ENCODE measurements at places on chromosomes 12 and 14.

DNA sequence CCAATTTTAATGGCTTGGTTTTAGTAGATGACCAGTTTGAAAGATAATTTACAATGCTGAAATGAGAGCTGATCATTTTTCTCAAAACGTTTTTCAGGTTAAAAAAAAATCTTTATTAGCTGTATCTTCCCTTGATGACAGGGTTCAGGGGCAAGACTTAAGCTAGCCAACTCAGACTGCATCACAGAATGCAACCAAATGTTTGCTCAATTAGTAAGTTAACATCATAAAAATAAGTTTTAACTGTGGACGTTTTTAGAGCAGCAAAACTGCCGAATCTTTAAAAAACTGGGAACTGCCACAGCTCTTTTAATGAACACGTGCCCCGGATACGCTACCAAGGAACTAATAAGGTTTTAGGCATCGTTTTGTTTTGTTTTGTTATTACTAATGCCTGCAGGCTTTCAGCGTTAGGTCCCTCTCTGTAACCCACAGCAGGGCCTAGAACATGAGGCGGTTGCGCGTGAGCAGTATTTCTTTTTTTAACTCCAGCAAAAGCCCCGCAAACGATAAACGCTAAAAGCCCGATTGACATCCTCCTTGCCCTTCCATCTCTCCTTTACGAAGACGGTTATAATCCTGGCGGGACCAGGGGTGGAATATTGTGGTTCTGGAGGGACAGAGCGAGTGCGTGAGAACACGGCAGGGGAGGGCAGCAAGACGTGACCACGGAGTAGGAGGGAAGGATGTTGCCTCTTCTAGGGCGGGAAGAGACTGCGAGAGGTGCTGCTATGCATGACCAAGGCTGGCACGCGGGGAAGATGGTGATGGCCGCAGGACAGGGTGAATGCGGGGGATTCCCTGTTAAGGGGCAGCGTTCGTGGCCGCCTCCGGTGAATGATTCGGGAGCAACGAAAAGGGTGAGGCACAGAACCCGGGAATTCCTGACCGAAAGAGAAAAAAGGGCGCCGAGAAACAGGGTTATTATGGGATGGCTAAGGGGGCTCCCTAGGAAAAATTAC is 652 bp downstream of the SUPT16H start:
- peak overlapping the region; percentile 83 for H3K4me3 ChIP-seq
- H3K27ac ChIP-seq = peak overlapping the region; percentile 84
- H3K36me3 ChIP-seq = peaks cover 2% of the 10 kb centered on the region
- no peaks in the 10 kb centered on the region for H3K27me3 ChIP-seq
- H3K4me1 ChIP-seq = no peaks in the 10 kb centered on the region

DNA sequence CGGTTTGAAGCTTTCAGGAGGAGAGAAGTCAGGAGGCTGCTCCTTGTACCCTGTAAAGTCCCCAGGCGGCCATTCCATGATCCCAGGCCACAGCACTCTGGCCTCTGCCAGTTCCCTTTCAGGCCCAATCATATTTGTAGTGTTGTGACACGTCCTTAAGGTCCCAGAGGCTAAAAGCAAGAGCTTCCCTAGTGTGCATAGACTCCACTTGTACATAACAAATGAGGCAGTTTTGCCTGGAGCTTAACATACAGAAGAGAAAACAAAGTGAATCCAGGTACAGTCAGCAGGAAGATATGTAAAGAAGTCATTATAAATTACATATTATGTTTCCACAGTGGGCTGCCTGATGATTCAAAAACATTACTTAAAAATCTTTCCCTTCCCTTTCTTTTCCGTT is 81.1 kb upstream of the RPH3A start:
- no peaks in the 10 kb centered on the region for H3K4me1 ChIP-seq
- DNase-seq = no peak
- H3K27ac ChIP-seq = no peak overlapping the region
- no peak overlapping the region for H3K4me3 ChIP-seq
- H3K27me3 ChIP-seq = peaks cover 1% of the 10 kb centered on the region
- no peaks in the 10 kb centered on the region for H3K36me3 ChIP-seq

DNA sequence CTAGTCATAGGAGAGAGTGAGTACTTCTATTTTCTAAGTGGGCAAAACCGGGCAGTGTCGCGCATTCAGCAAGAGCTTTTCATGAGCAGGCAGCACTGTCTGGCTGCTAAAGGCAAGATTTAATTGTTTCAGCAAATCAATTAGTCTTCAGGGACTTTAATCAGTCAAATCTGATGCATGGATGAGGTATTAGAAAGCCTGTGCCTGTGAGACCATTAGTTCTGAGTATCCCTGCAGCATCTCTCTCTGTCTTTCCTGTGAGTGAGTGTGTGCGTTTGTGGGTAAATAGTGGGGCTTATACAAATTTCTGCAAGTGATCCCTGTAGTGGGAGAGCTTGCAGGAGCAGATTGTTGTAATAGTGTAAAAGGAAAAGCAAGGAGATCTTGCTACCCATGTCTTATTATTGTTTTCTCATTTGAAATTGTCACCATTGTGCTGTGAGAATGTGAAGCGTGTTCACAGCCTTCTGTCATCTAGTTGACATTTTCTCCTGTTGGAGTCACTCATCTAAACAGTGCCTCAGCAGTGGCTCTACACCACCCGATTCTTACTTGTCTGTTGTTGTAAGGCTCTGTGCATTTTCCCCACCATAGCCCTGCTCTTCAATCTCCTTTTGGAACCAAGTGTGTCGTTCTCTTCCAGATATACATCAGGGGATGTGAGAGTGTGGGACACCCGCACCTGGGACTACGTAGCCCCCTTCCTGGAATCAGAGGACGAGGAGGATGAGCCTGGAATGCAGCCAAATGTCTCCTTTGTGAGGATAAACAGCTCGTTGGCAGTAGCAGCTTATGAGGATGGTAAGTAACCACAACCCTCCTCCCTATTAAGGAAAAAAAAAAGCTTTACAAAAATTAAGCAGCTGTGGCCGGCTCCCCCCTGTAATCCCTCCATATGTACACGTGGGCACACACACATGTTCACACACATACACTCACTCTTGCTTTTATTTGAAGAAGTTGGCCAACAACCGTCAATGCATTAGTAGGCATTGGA is 53.6 kb downstream of the FBXW8 start:
- no peak overlapping the region for H3K27ac ChIP-seq
- no peaks in the 10 kb centered on the region for H3K4me1 ChIP-seq
- no peak overlapping the region for H3K4me3 ChIP-seq

GRCh38 chr12:93706387-93706786 is 29.2 kb downstream of the CRADD start:
- peaks cover 17% of the 10 kb centered on the region for H3K4me1 ChIP-seq
- no peak for DNase-seq
- no peak overlapping the region for H3K27ac ChIP-seq
- no peaks in the 10 kb centered on the region for H3K27me3 ChIP-seq
- no peak overlapping the region for H3K4me3 ChIP-seq

DNA sequence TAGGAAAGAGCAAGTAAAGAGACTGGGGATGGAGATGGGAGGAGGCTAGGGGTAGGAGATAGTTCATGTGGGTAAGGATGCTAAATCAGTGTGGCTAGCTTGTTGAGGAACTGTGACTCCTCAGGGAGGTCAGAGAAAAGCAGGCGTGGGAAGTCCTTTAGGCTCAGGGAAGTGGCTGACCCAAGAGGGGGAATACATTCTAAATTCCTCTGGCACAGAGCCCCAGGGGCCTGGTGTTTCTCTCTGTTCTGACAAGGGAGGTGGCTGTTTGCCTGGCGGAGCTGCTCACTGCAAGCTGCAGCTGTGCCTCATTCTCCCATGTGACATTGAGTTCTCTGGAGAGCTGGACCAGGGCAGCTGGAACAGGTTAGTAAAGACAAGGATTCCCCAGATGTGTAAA is 152.2 kb upstream of the SLC38A2 start:
- DNase-seq = peak; percentile 77
- peaks cover 4% of the 10 kb centered on the region for H3K4me1 ChIP-seq
- H3K4me3 ChIP-seq = no peak overlapping the region
- H3K36me3 ChIP-seq = no peaks in the 10 kb centered on the region
- no peak overlapping the region for H3K27ac ChIP-seq

DNA sequence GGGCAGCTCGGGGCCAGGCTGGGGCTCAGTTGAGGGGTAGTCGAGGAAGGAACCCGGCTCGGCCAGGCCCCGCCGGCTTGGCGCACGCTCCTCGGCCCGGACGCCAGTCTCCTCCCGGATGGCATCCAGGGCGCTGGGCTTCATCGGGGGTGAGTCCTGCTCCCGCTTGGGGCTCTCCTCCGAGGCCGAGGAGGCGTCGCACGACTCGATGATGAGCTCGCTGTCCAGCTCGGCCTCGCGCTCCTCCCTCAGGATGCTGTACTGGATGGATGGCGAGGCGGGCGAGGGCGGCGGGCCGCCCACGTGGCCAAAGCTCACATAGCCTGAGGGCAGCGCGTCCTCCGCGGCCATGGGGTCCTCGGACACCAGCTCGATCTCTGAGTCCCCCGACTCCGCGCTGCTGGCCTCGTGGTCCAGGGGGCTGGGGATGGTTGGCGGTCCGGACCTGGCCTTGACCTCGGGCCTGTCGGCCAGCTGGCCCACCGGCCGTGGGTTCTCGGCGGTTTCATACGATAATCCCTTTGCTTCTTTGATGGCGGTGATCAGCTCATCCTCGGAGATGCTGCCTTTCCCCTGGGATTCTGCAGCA is 143.4 kb downstream of the RTN1 start:
- no peak overlapping the region for H3K27ac ChIP-seq
- H3K4me1 ChIP-seq = no peaks in the 10 kb centered on the region
- H3K27me3 ChIP-seq = no peaks in the 10 kb centered on the region
- no peak for DNase-seq
- H3K36me3 ChIP-seq = no peaks in the 10 kb centered on the region

DNA sequence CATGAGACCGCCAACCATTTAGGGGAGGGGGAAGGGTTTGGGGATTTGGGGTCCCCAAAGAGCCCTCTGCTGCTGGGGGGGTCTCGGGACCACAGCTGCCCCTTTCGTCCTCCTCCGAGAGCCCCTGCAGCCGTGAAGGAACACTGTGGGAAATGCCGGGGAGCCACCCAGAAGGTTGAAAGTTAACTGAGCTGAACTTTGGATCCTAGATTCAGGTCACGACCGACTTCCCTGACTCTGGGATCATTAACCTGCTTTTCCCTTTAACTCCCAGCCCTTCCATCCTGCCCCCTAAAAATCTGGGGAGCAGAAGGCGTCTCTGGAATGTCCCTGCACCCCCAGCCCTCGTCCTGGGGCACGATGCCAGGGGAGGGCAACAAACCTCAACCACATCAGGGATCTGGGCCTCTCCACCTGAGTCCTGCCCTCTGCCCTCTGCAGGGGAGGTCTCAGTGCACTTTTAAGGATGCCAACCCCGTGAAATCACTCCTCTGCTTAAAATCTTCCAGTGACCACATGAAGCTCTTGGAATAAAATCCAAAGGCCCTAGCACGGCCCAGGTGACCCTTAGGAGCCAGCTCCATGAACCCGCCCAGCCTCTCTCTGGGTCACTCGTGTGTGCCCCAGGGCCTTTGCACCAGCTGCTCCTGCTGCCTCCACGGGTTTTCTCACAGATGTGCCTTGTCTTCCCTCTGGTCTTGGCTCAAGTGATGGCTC is 95.0 kb downstream of the RFLNA start:
- H3K27me3 ChIP-seq = no peaks in the 10 kb centered on the region
- H3K27ac ChIP-seq = peak overlapping the region; percentile 68
- no peaks in the 10 kb centered on the region for H3K4me1 ChIP-seq
- no peak overlapping the region for H3K4me3 ChIP-seq

- H3K27ac ChIP-seq = no peak overlapping the region
- H3K4me1 ChIP-seq = no peaks in the 10 kb centered on the region
- H3K4me3 ChIP-seq = no peak overlapping the region
- no peaks in the 10 kb centered on the region for H3K36me3 ChIP-seq
- DNase-seq = no peak
Measured at GRCh38 chr12:66744461-66744860, 65.6 kb upstream of the GRIP1 start.

- peaks cover 5% of the 10 kb centered on the region for H3K36me3 ChIP-seq
- no peaks in the 10 kb centered on the region for H3K4me1 ChIP-seq
- H3K4me3 ChIP-seq = no peak overlapping the region
Measured at GRCh38 chr14:21229821-21230220, 39.4 kb downstream of the HNRNPC start.

GRCh38 chr12:41061192-41061591 is 126.9 kb upstream of the PDZRN4 start:
- no peak overlapping the region for H3K4me3 ChIP-seq
- no peaks in the 10 kb centered on the region for H3K27me3 ChIP-seq
- DNase-seq = no peak

GRCh38 chr14:104398656-104399055 is 180.9 kb upstream of the C14orf180 start:
- H3K27me3 ChIP-seq = no peaks in the 10 kb centered on the region
- H3K27ac ChIP-seq = no peak overlapping the region
- H3K36me3 ChIP-seq = no peaks in the 10 kb centered on the region

DNA sequence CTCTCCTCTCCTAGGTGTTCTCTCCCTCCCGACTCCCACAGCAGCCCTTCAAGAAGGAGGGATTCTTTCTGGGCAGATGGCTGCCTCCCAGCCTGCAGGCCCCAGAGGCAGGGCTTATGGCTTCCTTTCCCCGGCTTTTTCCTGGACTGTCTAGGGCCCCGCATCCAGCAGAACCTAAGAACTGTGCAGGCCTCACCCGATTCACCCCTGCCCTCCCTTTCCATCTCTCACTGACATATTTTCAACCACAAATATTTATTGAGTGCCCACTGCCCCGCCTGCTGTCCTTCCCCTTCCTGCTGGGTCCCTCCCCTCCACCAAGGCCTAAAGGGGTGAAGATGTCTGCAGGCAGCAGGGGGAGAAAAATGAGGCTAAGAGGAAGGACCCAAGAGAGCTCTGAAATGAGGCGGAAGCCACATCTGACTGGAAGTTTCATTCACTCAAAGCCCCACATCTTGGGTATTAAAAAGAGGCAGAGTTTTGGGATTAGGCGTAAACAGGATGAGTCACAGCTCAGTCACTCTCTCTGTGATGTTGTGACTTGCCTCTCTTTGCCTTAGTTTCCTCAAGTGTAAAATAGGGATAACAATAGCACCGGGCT is 2.9 kb downstream of the SCNN1A start:
- H3K27me3 ChIP-seq = no peaks in the 10 kb centered on the region
- no peak overlapping the region for H3K4me3 ChIP-seq
- H3K36me3 ChIP-seq = no peaks in the 10 kb centered on the region
- H3K4me1 ChIP-seq = no peaks in the 10 kb centered on the region
- DNase-seq = peak; percentile 61

DNA sequence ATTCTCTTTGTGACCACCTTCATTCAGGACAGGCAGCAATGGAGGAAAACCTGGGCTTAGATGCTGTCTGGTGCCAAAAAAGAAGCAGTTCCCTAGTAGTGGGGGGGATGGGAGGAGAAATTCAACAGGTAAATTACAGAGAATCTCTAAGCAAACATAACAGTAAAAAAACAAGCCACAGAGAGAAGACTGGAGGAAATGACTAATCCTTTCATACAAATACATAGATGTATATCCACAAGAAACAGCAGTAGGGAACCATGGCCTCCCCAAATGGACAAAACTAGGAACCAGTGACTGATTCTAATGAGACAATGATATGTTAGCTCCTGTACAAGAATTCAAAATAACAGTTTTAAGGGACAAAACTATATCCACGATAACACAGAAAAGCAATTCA is 513.0 kb downstream of the NAV3 start:
- no peaks in the 10 kb centered on the region for H3K4me1 ChIP-seq
- DNase-seq = no peak
- no peaks in the 10 kb centered on the region for H3K36me3 ChIP-seq
- H3K27ac ChIP-seq = no peak overlapping the region

GRCh38 chr12:11798006-11798708 is 148.7 kb downstream of the ETV6 start:
- peak overlapping the region; percentile 83 for H3K27ac ChIP-seq
- no peak overlapping the region for H3K4me3 ChIP-seq
- H3K36me3 ChIP-seq = no peaks in the 10 kb centered on the region
- peaks cover 8% of the 10 kb centered on the region for H3K4me1 ChIP-seq
- DNase-seq = no peak

- H3K27me3 ChIP-seq = no peaks in the 10 kb centered on the region
- no peaks in the 10 kb centered on the region for H3K36me3 ChIP-seq
Measured at GRCh38 chr12:76450690-76451089, 102.5 kb upstream of the BBS10 start.

Measured in aorta (tissue), 5 donors.